ENCODE measurements at places on chromosomes 3 and 15.

GRCh38 chr3:128592864-128593263 is 57.8 kb downstream of the RPN1 start:
- DNase-seq, result no peak

- peak; percentile 52 for DNase-seq
These were observed 17.7 kb downstream of the POC1A start for GRCh38 chr3:52136513-52136912.

DNA sequence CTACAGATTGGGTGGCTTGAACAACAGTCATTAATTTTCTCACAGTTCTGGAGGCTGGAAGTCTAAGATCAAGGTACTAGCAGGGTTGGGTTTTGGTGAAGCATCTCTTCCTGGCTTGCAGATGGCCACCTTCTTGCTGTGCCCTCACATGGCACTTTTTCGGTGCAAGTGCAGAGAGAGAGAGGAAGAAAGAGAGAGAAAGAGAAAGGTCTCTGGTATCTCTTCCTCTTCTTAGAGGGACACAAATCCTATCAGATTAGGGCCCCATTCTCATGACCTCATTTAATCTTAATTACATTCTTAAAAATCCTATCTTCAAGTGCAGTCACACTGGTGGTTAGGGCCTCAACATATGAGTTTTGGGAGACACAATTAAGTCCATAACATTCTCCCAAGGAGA is 167.1 kb downstream of the NFKBIZ start:
- no peak for DNase-seq

GRCh38 chr3:13762906-13763305 is 117.0 kb downstream of the WNT7A start:
- DNase-seq, result no peak

DNA sequence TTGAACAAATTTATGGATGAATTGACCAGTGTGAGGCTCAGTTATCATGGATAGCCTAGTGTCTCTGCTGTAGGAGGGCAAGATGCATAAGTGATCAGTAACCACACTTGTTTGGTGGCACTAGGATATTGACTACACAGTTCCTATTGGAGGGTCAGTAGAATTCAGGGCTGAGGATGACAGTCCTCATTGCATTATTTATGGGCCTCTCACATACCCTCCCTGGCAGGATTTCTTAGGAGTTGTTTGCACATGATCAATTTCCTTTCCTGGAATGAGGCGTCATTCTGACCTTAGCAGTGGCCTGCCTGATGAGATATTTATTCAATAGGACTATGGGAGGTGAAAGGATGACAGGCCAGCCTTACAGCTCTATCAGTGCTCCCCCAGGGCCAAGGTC is 125.1 kb upstream of the AGBL1 start:
- DNase-seq, result no peak

GRCh38 chr3:194306771-194307640 is 44.1 kb downstream of the CPN2 start:
- DNase-seq, result no peak

DNA sequence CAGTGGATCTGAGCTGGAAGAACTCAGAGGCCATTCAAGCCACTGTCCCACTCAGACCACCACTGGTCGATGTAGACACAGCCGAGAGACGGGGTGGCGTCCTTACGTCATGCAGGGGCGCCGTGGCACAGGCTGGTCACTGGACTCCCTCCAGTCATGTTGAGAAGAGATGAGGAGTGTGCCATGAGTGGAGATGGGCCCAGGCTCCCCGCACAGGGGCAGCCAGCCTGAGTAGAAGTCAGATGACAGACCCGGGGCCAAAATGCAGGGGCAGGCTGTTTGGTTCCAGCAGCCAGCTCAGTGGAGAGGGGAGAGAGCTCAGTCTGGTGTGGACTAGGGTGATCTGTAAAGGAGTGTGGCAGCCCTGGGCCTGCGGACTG is 33.4 kb upstream of the KIF23 start:
- no peak for DNase-seq

GRCh38 chr15:77038312-77039216 is 32.3 kb downstream of the TSPAN3 start:
- DNase-seq, result no peak

DNA sequence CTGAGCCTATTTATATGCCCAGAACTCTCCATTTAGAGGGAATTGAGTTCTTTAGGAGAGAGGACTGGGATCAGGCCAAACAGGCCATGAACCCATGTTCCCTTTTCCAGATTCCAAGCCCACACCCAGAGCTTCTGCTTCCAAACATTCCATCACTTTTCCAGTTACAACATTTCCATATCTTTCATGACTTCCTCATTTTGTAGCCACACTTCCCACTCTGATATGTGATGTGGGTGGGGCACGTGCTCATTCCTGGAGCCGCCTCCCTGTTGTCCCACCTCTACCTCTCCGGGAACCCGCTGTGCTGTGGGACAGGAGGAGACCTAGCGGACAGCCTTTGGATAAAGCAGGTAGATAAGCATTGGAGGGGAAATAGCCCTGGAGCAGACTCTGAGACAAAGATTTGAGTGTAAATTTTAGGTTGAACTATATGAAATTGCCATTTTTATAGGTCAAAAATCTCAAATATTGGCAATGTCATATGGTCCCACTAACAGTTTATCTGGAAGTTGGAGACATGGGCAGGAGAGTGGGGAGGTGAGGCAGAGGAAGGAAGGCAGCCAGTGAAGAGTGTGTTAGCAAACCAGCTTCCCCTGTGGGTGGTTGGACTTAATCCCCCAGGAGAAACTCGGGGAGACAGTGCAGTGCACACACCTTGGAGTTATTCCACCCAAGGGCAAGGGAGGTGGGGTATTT is 31.8 kb downstream of the CYP8B1 start:
- no peak for DNase-seq

DNA sequence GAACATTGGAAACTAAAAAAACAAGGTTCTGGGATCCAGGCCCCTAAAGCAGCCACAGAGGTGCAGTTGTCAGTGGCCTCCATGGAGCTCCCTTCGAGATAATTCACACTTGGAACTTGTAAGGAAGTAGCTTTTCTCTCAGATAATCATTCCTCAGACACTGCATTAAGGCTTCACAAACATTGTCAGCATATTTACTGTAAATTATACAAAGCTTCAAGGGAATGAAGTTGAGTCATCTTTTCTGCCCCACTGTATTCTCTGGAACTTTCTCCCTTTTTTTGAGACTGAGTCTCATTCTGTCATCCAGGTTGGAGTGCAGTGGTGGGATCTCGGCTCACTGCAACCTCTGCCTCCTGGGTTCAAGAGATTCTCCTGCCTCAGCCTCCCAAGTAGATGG is 7.1 kb downstream of the BLOC1S6 start:
- no peak for DNase-seq

DNA sequence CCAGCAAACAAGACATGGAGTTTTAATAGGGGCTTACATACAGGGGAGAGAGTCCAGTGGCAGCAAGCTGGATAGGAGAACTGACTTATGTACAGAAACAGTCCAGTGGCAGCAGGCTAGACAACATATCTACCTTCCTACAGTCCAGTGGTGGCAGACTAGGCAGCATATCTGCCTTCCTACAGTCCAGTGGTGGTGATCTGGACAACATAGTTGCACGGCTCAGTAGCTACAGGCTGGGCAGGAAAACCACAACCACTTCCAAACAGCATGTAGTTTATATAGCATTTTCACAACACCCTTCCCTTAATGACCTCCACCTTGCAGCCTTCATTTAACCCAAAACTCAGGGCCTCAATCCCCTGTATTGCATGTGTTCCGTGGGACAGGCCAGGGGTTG is 181.3 kb upstream of the EIF1B start:
- DNase-seq, result no peak

DNA sequence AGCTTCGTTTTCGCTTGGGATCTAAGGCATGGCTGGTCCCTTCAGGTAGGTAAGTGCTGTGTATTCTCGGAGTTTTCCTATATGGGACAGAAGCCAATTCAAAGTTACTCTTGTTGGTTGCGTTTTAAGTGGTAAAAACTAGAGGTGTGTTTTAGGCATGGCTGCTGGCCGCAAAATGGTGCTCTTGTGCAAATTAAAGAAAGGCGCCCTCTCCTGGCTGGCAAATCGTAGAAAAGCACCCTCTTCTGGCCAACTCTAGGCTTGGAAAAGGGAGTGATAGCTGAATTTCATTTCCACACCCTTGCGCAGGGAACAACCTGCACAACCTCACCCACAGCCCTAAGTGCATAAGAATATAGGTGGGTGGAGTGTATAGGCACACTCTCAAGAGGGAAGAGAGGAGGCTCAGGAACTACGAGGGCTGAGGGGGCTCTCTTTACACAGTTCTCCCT is 23.5 kb downstream of the DRD3 start:
- DNase-seq, result peak; percentile 31

DNA sequence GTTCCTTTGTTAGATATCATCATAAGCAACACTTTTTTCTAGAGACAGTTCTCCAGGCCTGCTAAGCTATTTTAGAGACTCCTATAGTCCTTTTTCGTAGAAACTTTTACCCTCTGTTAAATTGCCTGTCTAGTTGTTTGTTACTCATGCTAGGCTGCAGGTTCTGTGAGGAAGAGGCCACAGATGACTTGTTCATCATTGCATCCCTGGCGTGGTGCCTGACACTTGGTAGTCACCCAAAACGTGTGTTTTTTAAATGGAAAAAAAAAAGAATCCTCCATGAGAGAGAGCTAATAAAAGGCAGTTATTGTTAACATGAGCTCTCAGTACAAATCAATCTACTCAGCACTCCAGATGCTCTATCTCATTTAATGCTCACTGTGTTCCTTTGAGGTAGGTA is 35.1 kb downstream of the CCDC54 start:
- peak; percentile 38 for DNase-seq

DNA sequence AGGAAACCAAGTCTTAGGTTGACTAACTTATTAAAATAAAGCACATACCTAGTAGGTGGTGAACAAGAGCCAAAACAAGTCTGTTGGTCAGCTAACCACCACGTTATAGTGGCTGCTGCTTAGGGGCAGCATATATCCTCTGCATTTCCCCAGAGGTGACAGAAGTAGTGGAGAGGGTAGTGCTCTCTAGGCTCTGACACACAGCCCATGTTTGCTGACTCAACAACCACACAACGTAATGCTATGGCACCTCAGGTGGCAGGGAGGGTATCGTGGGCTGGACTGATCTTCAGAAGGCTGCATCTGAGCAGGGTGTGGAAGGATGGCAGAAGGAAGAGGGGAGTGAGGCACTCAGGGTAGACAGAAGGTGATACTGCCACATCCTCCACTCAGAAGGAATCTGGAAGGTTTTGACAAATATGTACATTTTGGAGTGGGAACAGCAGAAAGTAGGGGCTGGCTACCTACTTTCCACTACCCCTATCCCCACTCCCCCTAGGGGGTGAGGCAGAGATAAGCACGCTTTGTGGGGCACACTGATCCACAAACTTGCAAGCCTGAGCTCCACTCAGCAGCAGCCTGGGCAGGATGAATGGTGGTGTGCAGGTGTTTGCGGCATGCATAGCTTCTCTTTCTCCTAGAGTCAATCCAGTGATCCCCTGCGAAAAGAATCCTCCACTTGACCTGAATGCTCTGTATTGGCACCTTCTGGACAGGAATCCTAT is 178.1 kb downstream of the RORA start:
- DNase-seq, result no peak

DNA sequence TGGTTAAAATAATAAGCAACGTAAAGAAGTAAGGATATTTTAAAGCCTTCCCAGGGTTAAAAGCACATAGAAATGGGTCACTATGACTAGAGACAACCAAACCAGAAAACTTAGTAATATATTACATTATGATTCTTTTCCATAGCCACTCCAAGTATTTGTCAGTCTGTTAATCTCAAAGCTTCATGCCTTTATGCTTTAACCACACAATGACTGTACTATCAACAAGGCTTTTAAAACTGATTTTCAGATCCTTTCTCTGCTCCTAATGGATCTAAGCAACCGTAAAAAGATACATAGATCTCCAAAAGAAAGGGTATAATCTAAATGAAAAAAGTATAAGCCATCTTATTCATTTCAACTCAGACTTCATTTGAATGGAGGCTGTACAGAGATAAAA is 14.4 kb downstream of the SECISBP2L start:
- DNase-seq, result no peak

DNA sequence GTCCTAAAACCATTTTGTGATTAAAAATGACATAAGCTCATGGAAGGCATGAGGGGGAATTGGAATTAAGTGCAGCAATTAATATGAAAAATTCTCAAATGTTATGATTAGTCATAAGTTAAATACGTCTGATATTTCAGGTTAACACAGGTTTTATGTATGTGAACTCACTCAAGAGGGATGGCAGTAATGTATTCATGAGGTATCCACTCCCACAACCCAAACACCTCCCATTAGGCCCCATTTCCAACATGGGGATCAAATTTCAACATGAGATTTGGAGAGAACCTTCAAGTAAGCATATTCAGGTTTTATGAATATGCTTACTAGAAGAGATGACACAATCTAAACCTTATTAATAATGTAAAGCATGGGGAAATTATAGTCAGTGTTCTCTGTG is 41.6 kb upstream of the IL20RB start:
- no peak for DNase-seq

DNA sequence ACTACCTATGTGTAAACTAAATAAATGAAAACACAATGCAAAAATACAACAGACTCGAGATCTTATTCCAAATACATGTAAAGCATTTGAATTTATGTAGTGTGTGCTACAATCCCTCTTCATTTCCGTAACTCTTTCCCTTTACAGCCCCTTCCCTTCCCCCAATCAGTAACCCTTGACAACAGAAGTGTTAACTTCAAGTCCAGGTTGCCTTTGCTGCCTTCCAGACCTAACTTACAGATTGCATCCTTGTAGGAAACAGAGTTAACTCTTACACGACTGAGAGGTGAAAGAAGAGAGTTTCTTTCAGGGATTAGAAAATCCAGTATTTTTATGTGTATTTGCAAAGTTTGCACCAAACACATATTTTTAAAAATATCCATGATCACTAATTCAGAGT is 1.4 kb upstream of the ROBO1 start:
- DNase-seq, result no peak

DNA sequence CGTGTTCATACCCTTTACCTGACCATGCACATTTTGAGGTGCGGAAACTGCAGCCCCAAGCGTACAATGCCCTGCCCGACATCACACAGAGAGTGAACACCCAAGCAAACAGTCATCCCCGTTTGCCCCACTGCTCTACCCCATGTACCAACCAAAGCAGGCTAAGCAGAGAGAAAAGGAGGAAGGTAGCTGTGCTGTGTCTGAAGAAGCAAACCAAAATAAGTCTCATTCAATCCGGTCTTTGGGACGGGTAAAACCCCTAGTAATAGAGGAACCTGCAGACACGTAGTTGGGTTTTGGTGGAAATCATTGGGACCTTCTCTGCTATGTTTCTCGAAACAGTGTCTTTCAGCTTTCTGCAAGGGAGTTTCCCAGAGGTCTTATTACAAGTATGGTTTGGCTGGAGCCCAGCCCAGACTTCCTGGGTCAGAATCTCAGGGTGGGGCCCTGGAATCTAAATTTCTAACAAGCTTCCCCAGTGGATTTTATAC is 164.6 kb upstream of the HES1 start:
- DNase-seq, result no peak

All from foreskin fibroblast (primary cell).